ENCODE measurements at places on chromosomes 2 and 18. TPM values are rescaled to one million over a fixed set of nuclear protein-coding genes. Genes with fewer than 3 reads are reported as not detected.

CAPN13 gene
- total RNA-seq: not detected

GPR75 gene
- 0.79 TPM for total RNA-seq

ASB18 gene
- 0.38 TPM for total RNA-seq

SMYD1 gene
- total RNA-seq: not detected

NCKAP5 gene
- total RNA-seq: 0.26 TPM

DNA sequence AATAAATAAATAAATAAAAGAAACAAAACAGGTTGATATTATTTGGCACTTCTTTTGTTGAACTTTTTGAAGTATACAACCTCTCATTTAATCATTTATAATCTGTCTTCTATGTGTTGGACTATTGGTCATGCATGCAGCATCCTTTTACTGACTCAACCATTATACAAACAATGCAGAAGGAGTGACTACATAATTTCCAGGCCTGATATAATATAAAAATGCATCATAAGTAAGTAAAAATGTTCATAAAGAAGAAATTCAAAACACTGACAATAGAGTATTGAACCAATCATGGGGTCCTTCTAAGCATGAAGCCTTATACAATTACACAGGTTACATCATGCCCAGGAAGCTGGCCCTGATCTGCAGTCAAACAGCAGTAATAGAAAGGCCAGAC is 141.5 kb upstream of the FN1 start:
- peak; percentile 85 for DNase-seq

DNA sequence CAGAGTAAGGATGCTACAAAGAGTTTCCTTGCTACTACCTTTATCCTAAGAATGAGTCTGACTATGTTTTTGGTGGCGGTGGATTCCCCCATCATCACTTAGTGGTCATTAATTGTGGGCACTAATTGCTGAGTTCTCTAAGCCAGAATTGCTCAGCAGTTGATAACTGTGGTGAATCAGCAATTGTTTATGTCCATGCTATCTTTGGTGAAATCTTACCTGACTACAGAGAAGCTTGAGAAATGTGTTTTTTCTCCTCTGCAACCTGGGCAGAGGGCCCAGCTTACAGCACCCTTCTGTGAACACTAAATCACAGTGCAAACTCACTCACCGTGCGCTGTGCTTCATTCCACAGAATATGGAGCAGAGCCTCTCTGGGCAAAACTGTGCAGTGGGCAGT is 683.6 kb downstream of the CNTNAP5 start:
- DNase-seq: no peak

- DNase-seq: peak; percentile 29
Observed at GRCh38 chr2:152716805-152717227, 445 bp downstream of the PRPF40A start.

GRCh38 chr2:101149241-101150192 is 1.7 kb downstream of the TBC1D8 start:
- peak; percentile 62 for DNase-seq

DNA sequence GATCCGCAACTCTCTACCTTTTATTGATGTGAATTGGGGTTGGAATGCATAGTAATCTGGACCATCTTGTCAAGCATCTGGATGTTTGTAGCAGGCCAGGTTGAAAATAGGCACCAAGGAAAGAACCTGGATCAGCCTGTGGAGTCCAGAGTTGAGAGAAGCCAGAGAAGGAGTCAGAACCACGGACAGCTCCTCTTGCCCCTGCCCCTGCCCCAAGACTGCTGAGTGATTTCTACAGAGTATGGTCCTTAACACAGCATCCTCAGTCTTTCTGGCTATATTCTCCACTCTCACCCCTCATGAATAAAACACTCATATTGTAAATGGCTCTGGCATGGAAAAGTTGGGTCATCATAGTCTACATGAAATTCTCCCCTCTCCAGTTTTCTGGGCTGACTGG is 154.6 kb downstream of the LOXHD1 start:
- DNase-seq: no peak

DNA sequence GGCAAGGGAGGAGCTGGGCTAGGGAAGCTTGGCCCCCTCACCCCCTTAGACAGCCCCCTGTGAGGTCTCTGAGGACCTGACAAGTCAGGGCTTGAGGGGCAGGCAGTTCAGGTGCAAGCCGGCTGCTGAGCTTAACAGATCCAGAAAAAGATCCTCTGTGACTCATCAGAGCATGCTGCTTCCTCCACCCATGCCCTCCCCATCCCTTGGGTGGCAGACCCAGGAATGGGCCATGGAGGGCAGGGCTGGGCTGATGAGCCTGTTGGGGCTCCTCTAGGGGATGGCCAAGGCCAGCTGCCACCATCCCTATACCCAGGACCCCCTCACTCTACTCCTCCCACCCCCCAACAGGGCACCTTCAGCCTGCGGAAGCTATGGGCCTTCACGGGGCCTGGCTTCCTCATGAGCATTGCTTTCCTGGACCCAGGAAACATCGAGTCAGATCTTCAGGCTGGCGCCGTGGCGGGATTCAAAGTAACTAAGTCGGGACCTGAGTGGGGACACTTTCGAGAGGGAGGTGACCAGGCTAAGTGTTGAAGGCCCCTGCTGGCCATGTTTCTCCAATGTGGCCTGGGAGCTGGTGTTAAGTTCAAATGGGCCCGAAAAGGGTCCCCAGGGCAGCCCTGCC is 1.9 kb downstream of the SLC11A1 start:
- peak; percentile 77 for DNase-seq

- no peak for DNase-seq
Observed at GRCh38 chr2:106724301-106724794, 161.6 kb downstream of the ST6GAL2 start.

GRCh38 chr18:27478459-27478858 is 293.4 kb upstream of the CHST9 start:
- peak; percentile 26 for DNase-seq

All from bronchial epithelial cell (primary cell).